ENCODE measurements at places on chromosomes 5 and 9.
A peak's percentile ranks its signal among the peaks of the same experiment; 100 is the strongest.

DNA sequence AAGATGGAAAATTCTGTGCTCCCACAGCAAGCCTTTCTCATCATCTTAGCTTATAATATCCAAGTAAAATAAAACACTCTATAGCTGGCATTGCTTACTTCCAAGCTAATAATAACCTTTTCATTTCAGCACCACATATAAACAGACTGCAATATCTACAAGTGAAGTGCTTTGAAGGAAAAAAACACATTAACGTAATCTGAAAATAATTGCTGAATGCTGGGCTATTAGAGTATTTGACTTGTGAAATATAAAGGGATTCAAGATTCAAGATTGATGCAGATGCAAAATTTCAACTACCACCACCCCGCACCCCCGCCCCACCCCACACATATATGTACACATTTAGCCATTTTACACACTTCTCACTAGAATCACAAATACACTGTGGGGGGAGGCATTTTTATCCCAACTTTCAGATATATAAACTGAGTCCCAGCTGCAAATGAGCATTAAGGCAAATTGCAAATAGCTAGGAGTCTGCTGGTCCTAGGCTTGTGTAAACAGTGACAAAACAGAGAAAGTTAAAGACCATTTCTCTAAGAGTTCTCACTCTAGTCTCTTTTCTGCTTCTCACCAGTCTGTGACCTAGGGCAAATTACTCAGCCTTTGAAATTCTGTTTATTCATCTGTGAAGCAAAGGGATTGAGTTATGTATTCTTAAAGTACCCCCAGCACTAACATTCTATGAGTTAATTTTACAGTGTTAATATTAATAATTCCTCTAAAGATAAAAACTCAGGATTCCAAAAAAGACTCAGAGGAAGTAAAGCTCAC, 489.4 kb downstream of the PRELID2 start:
- DNase-seq: no peak

DNA sequence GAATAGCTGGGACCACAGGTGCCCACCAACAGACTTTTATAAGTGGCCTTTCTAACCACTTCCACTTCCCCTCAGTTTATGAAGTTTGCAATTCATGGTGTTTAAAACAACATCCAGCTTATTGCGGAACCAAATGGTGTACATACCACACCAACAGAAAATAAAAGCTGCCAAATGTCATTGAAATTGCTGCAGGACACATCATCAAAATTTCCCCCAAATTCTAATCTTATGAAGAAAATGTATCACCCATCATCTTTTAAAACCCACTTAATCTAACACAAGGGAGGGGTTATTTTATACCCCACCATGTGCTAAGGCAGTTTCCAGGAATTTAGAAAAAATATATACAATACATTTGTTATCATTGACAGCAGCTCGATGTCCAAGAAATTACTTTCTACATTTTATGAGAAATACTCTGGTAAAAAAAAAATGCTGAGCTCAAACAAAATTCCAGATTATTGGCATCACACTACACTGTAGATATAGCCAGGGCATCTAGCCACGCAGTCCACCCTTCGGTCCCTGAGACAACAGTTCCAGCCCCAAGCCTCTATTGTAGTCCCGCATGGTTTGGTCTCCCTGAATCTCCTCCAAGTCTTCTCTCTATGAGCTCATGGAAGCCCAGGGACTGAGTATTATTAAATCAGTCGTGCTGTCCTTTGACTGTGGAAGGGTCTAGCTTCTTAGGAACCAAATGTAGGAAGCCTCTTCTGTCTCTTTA, 372.8 kb upstream of the SLC30A5 start:
- no peak for DNase-seq

DNA sequence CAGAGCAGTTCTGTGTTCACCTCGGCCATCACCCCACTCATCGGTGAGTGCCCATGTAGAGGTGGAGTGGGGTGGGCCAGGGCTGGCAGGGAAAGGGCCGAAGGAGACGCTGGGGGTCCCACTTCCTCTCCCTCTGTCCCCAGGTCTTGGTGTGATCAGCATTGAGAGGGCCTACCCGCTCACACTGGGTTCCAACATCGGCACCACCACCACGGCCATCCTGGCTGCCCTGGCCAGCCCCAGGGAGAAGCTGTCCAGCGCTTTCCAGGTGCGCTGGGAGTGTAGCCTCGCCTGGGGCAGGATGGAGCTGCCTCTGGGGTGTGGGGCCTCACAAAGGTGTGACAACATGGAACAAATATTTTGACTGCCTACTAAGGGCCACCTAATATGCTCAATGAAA, 3.7 kb downstream of the PFN3 start:
- no peak for DNase-seq

DNA sequence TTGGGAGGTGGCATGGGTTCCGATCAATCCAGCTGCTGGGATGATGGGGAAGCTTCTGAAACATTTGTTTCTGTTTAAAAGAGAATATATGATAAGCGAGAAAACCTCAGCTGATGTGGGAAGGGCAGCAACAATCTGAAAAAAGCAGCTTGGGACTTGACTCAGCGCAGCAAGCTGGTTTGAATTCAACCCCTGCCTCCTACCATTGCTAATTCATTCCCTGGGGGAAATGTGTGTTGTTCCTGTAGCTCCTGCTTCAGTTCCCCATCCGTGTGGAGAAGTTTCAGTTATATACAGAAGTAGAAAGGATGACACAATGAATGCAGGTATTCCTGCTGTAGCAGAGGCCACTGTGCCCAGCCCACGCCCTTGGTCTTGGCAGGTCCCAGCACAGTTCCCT, 145.1 kb downstream of the NXNL2 start:
- DNase-seq: no peak

GRCh38 chr9:108427751-108428150, 428.0 kb downstream of the ACTL7B start:
- no peak for DNase-seq

GRCh38 chr9:90969021-90969675, 167.5 kb downstream of the SYK start:
- DNase-seq: no peak

DNA sequence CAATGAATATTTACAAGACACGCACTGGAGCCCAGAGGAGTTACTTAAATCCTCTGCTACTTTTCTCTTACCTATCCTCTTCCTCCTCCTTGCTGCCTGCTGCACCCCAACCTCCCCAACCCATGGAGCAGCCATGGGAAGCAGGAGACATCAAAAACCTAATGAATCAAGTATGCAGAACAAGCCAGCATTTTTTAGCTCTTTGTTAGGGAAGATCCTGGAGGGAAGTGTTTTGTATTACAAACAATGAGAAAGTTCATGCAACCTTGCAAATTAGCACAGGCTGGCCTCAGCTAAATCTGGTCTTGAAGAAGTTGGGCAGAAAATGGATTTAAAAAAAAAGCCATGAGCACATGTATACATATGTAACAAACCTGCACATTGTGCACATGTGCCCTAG, 498.8 kb downstream of the KIF4B start:
- no peak for DNase-seq

DNA sequence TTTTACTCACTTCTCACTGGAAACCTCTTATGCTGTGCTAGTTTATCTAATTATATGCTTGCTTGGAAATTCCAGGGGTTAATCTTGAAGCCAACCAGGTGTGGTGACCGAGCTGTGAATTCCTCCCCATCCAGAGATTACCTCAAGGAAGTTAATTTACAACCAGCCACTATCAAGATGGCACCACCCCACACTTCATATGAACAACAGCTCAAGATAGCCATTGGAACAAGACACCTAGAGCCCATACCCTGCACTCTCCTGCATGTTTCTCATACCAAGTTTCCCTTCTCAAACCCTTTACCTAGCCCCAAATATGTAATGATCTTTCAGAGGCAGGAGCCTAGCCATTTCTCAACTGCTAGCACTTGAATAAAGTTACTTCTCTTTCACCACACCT, 2156.9 kb upstream of the C9orf72 start:
- no peak for DNase-seq

DNA sequence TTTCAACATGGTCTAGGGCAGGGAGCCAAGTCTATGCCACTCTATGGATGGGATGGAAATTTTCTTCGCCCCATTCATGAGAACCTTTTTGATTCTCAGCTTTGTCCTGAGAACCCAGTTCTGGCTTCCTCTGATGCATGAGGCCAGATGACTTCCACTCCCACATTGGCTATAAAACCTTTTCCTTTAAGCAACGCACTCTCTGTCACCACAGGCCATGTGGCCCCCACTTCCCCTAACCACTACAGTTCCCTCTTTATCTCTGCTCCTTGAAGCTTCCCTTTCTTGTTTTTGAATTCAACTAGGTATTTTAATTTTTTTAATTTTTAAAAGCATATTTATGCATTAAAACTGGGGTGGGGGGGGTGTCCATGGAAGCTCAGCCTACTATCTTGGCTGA, 401.3 kb downstream of the ENC1 start:
- peak; percentile 83 for DNase-seq

GRCh38 chr5:11525020-11525419, 379.2 kb downstream of the CTNND2 start:
- no peak for DNase-seq

DNA sequence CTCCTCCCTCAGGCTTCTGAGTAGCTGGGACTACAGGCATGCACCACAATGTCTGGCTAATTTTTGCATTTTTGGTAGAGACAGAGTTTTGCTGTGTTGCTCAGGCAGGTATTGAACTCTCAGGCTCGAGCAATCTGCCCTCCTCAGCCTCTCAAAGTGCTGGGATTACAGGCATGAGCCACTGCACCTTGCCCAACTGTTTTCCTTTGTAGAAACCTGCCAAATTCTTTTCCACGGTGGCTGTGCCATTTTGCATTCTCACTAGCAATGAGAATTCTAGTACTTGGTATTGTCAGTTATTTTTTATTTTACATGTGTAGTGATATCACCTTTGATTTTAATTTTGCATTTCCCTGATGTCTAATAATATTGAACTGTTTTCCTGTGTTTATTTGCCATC, 7.8 kb downstream of the RMI1 start:
- DNase-seq: no peak

GRCh38 chr9:281741-282645, 67.3 kb downstream of the DOCK8 start:
- peak; percentile 70 for DNase-seq

- no peak for DNase-seq
These were observed 21.4 kb downstream of the MEGF10 start for GRCh38 chr5:127311781-127312525.

GRCh38 chr9:73775757-73776156, 624.1 kb downstream of the ANXA1 start:
- DNase-seq: no peak

GRCh38 chr5:68046445-68046844, 169.1 kb upstream of the PIK3R1 start:
- peak; percentile 91 for DNase-seq

GRCh38 chr9:37905131-37905505, 1.2 kb upstream of the SLC25A51 start:
- no peak for DNase-seq

GRCh38 chr9:8401961-8402705, 602.6 kb upstream of the DMAC1 start:
- no peak for DNase-seq

DNA sequence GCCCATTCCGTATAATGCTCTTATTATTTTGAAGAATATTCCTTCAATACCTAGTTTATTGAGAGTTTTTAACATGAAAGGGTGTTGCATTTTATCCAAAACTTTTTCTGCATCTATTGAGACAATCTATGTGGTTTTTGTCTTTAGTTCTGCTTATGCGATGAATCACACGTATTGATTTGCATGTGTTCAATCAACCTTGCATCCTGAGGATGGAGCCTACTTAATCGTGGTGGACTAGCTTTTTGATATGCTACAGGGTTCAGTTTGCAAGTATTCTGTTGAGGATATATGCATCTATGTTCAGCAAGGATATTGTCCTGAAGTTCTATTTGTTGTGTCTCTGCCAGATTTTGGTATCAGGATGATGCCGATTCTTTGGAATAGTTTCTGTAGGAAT, 1070.3 kb upstream of the CDH18 start:
- no peak for DNase-seq

GRCh38 chr5:95621839-95622629, 2.1 kb downstream of the GPR150 start:
- no peak for DNase-seq

GRCh38 chr9:4678679-4679267, 596 bp upstream of the CDC37L1 start:
- peak; percentile 31 for DNase-seq

DNA sequence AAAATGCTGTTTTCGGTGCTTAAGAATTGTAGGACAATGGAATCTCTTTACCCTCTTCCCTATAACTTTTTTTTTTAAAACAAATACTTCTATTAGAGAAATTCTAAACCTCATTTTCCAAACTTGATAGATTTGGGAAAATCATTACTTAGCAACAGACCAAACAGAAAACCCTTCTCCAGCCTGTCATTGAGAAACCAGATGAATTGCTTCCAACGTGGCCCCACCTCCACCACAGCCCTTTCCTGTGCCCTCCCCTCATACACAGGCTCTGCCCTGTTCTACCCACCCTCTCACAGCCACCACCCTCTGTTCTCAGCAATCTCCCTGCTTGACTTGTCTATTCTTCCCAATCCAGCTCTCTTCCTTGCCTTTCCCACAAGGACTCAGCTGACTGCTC, 221.2 kb downstream of the DMRT2 start:
- no peak for DNase-seq

- DNase-seq: no peak
These were observed 152.0 kb downstream of the ERCC6L2 start for GRCh38 chr9:96027251-96028131.

- no peak for DNase-seq
These were observed 1.6 kb downstream of the RAD23B start for GRCh38 chr9:107284636-107285035.

GRCh38 chr9:129460323-129461261, 160.3 kb downstream of the C9orf50 start:
- peak; percentile 96 for DNase-seq

DNA sequence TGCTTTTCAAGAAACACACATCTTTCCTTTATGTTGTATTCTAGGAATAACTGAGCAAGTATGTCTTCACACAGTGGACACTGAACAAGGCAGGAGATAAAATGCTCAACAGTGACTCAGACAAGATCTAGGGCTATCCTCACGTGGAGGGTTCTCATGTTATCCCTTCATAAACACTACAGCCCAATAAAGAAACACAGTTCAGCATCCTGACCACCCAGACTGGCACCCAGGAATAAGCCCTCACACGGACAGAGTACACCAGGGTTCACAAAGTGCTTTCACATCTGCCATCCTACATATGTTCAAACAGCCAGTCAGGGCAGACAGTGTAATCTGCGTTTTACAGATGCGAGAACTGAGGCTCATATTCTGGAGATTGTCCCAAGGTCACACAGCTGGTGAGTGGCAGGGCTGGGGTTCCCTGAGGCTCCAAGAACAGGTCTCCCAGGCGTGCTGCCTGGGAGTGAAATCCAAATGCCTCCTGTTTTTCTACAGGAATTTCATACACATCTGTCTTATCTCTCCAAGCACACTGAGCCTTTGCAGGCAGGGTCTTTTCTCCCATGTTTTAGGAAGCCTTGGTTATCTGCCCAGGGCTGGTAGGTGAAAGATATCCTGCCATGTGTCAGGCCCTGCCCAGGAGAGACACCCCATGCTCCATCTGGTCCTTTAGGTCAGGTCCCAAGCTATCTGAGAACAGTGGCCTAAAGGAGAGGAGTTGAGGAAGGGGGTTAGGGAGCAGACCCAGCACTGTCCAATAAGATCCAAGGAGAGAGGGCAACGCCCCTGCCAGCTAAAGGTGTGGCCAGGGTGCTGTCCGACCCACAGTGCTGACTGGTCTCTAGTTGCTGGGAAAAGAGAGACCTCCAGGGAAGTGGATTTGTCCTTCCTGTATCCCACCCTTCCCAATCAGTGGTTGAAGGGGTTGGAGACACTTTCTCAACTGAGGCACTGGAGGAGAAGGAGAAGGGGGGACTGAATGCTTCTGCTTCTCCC, 47.9 kb upstream of the XPA start:
- DNase-seq: no peak

All from suppressor macrophage treated with lipopolysaccharide for 4 hours (primary cell).